Parietal lobe (tissue), 2 donors: ENCODE measurements at places on chromosomes 12 and 14. TPM values are rescaled to one million over a fixed set of nuclear protein-coding genes. Genes with fewer than 3 reads are reported as not detected.

TAS2R50 gene
- 26.3 TPM for total RNA-seq

DYRK4 gene
- 15.0 TPM for total RNA-seq

KCNH3 gene
- 10.3 TPM for total RNA-seq

ETV6 gene
- 6.3 TPM for total RNA-seq

BICDL1 gene
- 66.4 TPM for total RNA-seq

CIT gene
- 24.4 TPM for total RNA-seq

KRT83 gene
- not detected for total RNA-seq

ENDOU gene
- total RNA-seq: not detected

IQSEC3 gene
- total RNA-seq: 11.9 TPM
